ENCODE measurements at places on chromosomes 5 and 9.
A peak's percentile ranks its signal among the peaks of the same experiment; 100 is the strongest.

DNA sequence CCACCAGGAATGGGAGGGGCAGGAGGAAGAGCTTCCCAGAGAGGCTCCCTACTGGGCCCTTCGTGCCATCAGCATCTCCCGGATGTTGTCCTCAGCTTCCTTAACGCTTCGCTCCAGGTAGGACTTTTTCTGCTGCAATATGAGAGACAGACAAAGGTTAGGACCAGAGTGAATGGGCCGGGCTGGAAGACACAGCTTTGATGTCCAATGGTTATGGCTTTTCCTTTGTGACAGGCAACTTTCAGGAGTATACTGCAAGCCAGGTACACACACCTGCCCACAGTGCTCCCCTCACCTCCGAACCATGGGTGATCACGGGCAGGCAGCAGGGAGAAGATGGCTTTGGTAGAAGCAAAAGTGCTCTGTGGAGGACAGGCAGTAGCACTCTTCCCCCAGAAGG, 57.0 kb downstream of the PFDN1 start:
- no peak for DNase-seq

DNA sequence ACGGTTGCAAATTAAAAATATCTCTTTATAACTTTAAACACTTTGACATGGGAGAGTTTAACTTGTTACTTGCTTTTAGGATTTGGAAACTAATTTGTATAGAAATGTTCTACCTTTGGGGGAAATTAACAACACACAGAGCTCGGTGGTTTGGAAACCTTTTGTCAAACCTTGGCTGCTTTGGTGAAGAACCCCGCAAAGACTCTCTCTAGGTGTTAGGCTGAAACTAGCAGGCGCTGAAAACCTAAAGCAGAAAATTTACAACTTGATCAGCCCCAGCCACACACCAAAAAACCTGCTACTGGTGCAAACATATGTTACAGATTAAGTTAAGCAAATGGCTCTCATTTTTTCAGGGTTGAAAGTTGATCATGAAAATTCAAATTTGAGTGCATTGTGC, 25.8 kb downstream of the NR2F1 start:
- no peak for DNase-seq

DNA sequence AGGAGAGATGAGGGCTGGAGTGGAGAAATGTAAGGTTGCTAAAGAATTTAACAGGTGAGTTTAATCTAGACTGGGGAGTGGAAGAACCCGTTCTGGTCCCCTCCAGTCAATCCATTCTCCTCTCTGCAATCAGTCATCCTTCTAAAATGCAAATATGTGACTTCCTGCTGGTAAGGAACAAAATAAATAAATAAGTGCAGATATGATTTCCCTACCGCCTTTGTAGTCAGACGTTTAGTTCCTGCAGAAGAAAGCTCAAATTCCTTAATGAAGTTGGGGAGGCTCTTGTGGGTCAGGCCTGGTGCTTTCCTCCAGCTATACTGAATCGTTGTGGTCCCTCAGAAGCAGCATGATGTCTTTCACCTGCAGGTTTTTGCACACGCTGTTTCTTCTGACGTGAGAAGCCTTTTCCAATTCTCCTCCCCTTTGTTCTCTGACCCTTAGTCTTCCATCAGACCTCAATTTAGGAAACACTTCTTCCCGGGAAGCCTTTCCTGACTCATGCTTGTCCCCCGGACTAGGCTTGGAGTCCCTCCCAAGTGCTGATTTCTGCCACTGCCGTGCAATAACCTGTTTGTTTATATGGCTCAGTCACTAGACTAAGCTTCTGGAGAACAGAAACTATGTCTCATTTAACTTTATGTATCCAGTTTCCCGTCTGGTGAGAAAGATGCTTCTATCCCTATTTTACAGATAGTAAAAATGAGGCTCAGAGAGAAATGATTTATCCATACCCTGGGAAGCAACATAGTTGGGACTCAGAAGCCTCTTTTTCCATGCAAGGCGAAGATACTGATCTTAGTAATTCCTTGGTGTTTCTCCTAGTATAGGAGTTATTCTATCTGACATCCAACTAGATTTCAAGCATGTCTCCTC, 1.3 kb downstream of the ATP6V1G1 start:
- no peak for DNase-seq

DNA sequence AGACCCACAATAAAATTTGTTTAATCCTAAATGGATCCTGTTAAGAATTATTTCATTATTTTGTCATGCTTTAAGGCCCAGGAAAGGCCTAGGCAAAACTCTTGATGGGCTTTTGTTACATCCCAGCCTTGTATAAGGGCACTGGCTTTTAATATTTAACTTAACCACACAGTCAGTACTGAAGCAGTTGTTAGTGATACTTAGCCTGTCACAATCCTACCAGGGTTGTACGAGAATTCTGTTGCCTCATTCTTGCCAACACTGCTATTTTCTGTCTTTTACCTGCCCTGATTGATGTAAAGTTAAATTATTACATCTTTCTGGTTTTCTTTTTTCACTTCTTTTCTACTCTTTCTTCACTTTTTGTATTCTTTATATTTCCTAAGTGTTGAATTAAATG, 10.9 kb downstream of the ZNF169 start:
- no peak for DNase-seq

- DNase-seq = no peak
Measured at GRCh38 chr9:68847765-68848164, 142.7 kb downstream of the PIP5K1B start.

GRCh38 chr9:91732187-91733005, 217.6 kb downstream of the ROR2 start:
- no peak for DNase-seq

GRCh38 chr9:3850098-3850497, 324.3 kb upstream of the RFX3 start:
- DNase-seq = no peak

- no peak for DNase-seq
Measured at GRCh38 chr9:131995382-131995781, 84.3 kb downstream of the MED27 start.

- DNase-seq = no peak
Measured at GRCh38 chr9:107816561-107817021, 327.0 kb upstream of the KLF4 start.

DNA sequence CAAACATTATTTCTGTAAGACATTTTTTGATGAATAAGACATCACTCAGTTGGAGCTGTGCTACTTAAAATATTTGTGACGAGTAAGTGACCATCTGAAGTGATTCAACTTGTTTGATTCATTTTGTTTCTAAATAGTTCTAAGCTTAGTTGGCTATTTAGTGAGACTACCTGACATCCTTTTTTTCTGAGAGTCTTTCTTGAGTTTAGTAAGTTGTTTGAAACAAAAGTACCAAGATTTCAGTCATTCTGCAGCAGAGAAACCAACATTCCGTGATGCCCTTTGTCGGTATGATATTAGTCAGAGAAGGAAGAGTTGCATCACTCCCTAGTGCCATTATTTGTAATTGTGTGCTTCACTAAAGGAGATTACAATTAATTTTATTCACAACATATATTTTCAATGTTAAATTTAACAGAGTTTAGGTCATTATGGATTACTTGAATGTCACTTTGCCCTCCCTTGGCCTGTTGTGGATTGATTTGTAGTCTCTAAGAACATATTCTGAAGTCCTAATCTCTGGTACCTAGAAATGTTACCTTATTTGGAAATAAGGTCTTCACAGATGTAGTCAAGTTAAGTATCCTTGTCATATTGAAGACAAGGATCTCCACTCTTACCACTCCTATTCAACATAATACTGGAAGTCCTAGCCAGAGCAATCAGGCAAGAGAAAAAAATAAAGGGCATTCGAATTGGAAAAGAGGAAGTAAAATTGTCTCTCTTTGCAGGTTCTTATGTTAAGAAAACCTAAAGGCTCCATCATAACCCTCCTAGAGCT, 212.2 kb downstream of the PCSK1 start:
- no peak for DNase-seq

DNA sequence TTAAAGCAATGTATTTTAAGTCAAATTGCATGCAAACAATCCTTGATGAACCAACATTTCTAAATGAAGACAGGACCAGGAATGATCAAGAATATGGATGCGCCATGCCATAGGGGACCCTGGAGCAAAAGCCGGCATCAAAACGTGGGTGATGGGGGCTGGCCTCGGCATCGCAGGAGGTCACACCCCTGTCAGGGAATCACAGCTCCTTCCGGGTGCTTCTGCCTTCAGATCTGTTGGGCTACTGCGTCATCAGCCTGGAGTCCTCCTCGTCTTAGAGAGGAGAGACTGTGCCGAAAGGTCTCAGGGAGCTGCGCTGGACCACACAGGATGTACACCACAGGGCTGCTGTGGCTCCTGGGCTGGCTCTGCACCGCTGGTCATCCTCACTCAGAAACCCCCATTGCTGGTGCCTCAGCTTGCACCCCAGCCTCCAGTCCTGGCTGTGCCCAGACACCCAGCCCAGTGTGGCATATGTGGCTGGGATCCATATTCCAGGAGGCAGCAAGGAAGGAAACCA, 152.9 kb upstream of the PPP1R26 start:
- no peak for DNase-seq

GRCh38 chr5:62920856-62921255, 342.2 kb downstream of the LRRC70 start:
- DNase-seq = no peak

GRCh38 chr9:112849363-112849922, 41.2 kb downstream of the SLC46A2 start:
- no peak for DNase-seq

- DNase-seq = peak; percentile 2
Measured at GRCh38 chr5:38382898-38383297, 124.5 kb downstream of the EGFLAM start.

GRCh38 chr9:109311286-109311685, 9.6 kb downstream of the EPB41L4B start:
- no peak for DNase-seq

DNA sequence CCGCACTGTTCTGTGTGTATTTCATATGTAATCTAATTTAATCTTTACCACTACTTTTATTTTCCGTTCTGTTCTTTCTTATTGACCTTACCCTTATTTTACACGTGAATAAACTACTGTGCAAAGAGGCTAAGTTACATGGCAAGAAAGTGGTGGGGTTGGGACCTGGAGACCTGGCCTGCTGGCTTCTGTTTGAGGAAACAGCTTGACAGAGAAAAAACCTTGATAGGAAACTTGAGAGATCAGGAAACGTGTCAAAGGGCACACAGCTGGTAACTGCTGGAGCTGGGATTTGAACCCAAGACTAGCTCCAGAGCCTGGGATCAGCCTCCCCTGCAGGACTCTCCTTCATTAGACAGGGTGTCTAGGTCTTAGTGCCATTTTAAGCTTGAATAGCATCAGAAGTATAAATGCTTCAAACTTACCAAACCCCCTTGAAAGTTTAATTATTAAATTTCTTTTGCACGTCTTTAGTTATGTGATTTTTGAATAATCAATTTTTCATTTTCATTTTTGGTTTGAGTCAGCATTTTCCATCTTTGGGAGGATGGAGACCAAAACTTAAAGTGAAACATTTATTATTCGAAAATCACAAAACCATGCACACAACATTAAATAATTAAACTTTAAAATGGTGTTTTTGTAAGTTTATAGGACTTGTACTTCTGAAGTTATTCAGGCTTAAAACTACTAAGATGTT, 129.5 kb downstream of the RGS3 start:
- DNase-seq = no peak

DNA sequence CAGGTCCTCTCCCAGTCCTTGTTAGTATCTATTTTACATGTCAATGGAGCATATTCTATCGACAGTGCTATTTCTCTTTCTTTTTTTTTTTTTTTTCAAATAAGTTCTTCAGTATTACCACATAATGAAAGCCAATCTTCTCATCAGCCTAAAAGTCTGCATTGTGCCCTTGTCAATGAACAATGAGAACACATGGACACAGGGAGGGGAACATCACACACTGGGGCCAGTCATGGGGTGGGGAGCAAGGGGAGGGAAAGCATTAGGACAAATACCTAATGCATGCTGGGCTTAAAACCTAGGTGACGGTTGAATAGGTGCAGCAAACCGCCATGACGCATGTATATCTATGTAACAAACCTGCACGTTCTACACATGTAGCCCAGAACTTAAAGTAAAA, 47.7 kb upstream of the TEX48 start:
- DNase-seq = no peak

DNA sequence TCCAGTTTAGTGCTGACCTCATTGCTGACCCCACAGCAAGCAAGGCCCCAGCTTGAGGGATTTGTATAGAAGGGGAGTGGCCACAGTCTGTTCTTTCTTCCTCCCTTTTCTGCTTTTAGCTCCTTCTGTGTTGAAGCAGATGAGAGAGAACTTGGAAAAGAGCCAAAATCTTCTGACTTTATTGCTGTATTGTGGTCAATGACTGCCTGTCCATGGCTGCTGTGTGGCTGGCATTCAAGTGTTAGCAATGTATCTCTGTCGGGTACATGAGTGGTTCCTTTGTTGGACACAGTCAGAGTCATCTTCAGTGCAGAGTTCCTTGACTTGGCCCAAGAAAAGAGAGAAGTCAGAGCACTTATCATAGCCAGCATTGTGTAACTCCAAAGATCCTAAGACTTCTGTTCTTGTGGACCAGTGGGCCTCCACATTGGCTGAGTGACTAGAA, 154.1 kb downstream of the LRRC70 start:
- no peak for DNase-seq

- no peak for DNase-seq
Measured at GRCh38 chr9:82456642-82457041, 468.1 kb downstream of the SPATA31D1 start.

DNA sequence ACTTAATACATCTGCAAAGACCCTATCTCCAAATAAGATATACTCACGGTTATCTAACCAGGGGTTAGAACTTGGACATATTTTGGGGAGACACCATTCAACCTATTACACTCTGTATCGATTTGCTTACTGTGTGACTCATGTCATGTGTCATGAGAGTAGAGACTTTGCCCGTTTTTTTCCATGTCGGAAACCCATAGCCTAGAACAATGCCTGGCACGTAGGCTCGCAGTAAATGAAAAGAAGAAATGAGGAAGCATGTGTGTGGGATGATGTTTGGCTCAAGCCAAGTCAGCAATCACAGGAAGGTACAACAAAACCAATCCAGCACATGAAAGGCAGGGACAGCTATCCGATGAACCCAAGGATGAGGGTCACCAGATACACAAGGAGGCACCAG, 94.6 kb upstream of the DNAH5 start:
- DNase-seq = no peak

DNA sequence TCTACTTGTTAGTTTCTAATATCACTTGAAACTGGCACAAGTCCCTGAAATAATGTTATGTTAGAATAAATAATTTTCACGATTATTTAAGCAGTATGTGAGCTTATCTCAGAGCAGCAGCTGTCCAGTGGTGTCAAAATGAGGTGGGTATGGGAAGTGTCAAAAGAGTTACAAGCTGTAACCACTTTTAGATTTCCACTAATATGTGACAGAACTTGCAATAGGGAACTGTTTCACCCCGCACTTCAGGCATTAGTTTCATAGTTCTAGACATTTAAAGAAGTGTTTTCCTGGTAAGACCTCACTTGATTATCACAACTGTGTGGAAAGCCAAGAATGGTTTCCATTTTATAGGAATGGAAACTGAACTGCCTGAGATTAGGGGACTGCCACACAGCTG, 2.9 kb upstream of the ISCA1 start:
- no peak for DNase-seq

- DNase-seq = no peak
Measured at GRCh38 chr9:9921805-9922204, 691.0 kb downstream of the PTPRD start.

GRCh38 chr9:17757816-17758215, 178.9 kb downstream of the SH3GL2 start:
- DNase-seq = no peak
